ENCODE measurements at places on chromosomes 5 and 9. TPM values are rescaled to one million over a fixed set of nuclear protein-coding genes. Genes with fewer than 3 reads are reported as not detected.

DNA sequence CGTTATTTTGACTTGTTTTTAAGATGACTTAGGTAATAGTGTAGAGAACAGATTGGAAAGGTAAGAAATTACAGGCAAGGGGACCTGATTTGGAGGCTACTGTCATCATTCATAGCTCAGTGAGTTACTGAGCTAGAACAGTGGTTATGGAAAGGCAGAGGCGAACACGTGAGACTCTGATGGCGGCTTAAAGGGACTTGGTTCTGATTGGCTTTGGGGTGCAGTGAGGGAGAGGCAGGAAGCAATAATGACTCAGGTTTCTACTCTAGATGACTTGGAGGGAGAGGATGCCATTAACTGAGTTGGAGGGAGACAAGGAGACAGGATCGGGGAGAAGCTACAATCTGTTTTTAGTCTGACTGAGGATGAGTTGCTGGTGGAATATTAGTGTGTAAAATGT is 3.0 kb downstream of the F2RL2 start:
- no peak for DNase-seq

- DNase-seq = no peak
These were observed 29.5 kb downstream of the MAMDC2 start for GRCh38 chr9:70073193-70073592.

DNA sequence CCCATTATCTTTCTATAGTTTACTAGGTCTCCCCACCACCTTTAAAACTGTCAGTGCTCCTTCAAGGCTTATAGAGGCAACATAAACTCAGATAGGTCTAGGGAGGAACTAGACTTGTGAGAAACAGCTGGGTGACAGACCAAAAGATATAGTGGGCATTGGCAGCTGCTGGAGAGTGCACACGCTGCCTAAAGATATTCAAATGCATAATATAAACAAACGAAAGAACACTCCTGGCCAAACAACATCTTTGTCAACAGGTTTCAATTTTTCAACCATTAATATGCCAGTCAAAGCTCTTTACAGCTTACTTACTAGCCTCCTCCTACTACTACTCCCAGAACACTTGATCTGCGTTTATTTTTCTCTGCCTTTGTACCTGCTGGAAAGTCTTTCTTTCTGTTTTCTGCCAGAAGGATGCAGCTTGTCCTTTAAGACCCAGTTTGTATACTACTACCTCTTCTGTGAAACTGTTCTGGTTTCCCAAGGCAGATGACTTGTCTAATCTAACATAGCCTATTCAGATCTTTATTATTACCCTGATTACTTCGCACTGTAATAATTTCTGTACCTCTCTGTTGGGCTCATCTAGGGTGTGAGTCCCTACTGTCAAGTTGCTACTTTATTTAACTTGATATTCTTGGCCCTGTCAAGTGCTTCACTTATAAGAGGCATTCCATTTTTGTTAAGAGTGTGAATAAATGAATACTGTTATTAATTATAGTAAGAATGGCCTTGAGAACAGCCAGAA is 14.3 kb downstream of the KDM3B start:
- no peak for DNase-seq

DNA sequence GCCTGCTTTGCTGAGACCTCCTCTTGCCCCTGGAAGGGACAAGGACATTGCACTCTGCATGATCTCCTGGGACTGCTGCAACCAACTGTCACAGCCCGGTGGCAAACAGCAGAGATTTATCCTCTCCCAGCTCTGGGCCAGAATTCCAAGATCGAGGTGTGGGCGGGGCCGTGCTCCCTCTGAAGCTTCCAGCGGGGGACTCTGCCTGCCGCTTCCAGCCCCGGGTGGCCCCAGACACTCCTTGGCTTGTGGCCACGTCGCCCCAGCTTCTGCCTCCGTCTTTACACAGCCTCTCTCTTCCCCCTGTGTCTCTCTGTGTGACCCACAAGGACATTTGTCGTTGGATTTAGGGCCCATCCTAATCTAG is 67.1 kb downstream of the COL5A1 start:
- DNase-seq = no peak

The PCDHGC5 gene
- total RNA-seq = 0.31 TPM

DNA sequence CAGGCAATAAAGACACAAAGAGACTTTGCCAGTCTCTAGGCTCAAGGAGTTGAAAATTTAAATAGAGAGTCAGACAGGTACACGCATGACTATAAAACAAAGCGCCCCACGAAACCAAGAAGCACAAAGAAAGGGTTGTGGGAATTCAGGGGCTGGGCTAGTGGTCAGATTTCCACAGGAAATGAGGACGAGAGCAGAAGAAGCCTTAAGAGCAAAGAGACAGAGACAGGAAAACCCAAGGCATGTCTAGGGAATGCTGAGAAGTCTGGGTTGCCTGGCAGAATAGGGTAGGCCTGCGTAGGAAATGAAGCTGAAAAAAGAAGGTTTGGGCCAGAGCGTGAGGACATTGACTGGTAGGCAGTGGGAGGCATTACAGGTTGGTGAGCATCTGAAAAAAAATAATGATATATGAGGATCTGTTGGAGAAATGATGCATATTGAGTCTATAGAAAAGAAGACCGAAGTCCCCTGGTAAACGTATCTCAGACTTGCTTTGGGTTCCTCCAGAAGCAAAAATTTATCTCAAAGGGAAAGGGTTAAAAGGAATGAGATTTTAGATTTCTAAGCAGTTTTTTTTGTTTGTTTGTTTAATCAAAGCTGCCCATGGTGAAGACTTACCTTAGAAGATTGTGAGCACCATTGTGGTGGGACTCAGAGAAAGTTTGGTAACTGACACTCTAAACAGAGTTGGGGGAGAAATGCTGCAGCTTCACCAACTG is 51.8 kb downstream of the SLC1A3 start:
- DNase-seq = no peak

DNA sequence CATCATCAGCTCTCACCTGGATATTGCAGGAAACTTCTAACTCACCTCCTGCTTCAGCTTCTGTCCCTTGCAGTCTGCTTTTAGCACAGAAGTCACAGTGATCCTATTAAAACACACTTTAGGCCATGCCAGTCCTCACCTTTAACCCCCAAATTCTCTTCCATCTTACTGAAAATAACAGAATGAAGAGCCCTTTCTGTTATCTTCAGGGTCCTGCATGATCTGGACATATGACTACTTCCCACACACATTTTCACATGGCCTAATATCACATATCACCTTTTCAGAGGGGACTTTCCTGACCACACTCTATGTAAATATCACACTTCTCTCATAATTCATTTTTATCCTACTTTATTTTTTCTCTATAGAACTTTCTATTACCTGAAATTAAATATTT is 550.6 kb upstream of the CLINT1 start:
- no peak for DNase-seq

The PPP3R2 gene
- not detected for total RNA-seq

GRCh38 chr5:179916523-179916922 is 8.8 kb upstream of the TBC1D9B start:
- no peak for DNase-seq

The TMEM167A gene
- total RNA-seq = 44.2 TPM

The FBXL7 gene
- total RNA-seq = not detected

GRCh38 chr5:2111569-2112105 is 228.9 kb upstream of the IRX4 start:
- DNase-seq = no peak

GRCh38 chr5:3886524-3887451 is 291.2 kb downstream of the IRX1 start:
- DNase-seq = peak; percentile 11
